ENCODE measurements at places on chromosomes 11 and 22.

- DNase-seq, result no peak
Measured at GRCh38 chr11:32018672-32019071, 72.2 kb upstream of the RCN1 start.

DNA sequence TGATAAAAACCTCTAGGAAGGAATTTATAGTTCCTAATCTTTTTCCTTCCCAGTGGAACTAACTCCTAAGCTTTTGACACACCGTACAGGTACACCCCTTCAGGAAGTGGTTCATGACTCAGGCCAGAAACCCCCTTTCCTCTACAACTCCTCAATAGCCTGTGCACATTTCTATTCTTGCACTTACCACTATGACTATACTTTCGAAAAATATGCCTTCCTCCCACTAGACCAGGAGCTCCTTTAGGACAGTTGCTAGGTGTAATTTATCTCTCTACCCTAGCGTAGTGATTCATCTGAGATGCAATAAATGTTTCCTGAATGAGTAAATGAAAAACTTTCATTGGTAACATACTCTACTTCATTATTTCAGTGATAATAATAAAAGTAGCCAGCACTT lies 14.5 kb downstream of the MAP6 start:
- DNase-seq, result no peak

GRCh38 chr11:924406-925157 lies 1.1 kb upstream of the AP2A2 start:
- peak; percentile 39 for DNase-seq

- no peak for DNase-seq
Measured at GRCh38 chr11:62264004-62264403, 6.0 kb upstream of the SCGB2A2 start.

DNA sequence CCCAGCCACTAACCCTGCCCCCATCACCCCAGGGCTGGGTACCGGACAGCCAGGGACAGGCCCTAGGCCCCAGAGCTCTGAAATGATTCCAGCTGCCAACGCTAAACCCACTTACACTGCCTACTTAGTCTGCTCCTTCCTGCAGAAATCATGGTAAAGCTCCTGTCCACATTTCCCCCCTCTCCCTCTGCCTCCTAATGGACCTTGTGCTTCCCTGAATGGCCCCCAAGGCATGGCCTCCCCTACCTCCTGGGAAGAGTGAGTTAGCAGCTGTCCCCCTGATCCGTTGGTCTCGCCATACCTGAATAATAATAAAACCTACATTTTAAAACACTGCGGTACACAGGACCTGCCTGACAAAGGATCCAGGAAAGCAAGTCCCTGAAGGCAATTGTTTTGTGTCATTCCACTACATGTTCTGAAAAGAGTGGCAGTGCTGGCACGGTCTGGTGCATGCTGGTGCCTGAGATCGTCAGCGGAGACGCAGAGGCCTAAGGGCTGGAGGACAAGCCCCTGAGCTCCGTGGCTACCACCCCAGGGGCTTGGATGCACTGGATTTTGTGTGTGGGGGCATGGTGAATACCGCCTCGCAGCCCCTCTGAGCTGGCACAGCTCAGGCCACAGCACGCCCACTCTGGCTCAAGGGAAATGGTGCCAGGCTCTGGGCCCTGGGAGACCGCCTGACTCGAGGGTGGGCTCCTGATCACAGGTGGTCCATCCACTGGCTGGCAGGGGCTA lies 186.3 kb downstream of the CTTN start:
- DNase-seq, result no peak

DNA sequence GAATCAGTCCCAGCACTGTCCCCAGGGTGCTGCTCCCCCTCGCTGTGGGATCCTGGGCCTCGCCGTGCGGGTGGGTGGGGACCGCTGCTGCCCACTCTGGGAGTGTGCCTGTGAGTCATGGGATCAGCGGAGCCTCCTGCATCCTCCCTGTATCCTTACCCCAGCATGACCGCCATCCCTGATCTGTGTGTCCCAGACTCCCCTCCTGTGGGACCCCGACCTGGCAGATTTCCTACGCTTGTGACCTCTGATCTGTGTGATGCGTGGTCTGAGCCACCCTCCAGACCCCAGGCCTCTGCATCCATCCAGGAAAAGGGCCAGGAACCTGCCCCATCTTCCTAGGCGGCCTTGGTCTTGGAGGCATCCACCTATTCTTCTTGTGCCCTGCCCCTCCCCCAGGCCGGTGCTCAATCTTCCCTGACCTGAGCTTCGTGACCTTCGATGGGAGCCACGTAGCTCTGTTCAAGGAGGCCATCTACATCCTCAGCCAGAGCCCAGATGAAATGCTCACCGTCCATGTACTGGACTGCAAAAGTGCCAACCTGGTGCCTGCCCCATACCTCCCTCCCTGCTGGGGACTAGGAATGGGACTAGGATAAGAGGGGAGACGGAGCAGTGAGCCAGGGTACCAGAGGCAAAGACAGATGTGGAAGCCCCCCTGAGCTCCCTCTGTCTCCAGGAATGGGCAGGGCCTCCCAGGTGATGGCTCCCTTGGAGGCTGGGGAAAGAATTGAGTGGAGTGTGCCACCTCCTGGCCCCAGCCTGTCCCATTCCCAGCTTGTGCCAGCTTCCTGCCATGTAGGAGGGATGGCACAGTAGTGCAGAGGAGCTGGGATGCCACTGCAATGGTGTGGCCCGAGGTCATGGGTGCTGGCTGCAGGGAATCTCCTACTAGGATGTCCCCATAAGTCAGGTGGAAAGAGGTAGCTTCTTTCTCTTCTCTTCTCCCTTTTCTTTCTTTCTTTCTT lies 65.4 kb downstream of the OTOG start:
- DNase-seq, result no peak

- no peak for DNase-seq
Measured at GRCh38 chr22:41290262-41291221, 4.6 kb upstream of the RANGAP1 start.

- DNase-seq, result no peak
Measured at GRCh38 chr22:48365386-48365785, 1462.3 kb downstream of the BRD1 start.

DNA sequence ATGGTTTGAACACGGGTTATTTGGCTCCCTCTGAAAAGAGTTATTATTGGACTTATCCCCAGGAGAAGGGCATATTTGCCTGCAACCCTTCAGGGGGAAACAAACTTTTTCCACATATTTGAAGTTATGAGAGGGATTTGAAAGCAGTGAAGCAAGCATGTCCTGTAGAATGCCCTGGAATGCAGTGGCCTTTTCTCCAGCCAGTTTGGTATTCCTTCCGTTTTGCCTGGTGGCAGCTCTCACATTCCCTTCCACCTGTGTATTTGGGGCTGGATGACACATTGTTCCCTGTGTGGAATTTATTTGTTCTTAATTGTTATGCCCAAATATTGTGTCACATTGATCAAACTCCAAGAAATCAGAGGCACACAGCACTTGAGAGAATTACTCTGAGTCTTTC lies 59.0 kb downstream of the OSBP2 start:
- DNase-seq, result no peak

- DNase-seq, result no peak
Measured at GRCh38 chr22:30685178-30685577, 9.5 kb upstream of the OSBP2 start.

DNA sequence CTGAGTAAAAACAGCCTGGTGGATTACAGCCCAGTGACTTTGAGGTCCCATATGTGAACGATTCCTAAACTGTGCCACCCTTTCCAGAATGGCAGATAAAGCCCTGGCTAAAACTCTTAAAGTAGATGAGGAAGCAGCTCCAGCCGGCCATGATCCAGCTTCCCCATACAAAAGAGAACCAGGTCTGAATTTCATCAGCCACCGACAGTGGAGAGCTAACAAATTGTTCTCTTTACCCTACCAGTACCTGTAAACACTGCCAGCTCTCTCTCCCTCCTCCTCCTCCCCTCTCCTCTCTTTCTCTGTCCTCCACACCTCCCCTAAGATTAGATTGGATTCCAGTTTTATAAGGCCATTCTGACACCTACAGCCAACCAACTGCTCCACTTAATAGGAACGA lies 176.9 kb downstream of the DSCAML1 start:
- no peak for DNase-seq

GRCh38 chr22:19873138-19873959 lies 18.7 kb upstream of the GNB1L start:
- no peak for DNase-seq

- peak; percentile 87 for DNase-seq
Measured at GRCh38 chr11:64007629-64008282, 21.5 kb downstream of the OTUB1 start.

GRCh38 chr22:23206915-23207314 lies 26.6 kb downstream of the BCR start:
- no peak for DNase-seq

GRCh38 chr11:125552927-125553326 lies 16.4 kb upstream of the EI24 start:
- DNase-seq, result no peak

All from WERI-Rb-1 (cell line).